ENCODE measurements at places on chromosomes 5 and 9. TPM values are rescaled to one million over a fixed set of nuclear protein-coding genes. Genes with fewer than 3 reads are reported as not detected.

Gene DIPK1B
- 6.6 TPM for total RNA-seq

Gene ALDH1A1
- total RNA-seq = not detected

GRCh38 chr5:129973716-129974426 is 69.6 kb downstream of the CHSY3 start:
- no peak for DNase-seq

- no peak for DNase-seq
These were observed 334.9 kb upstream of the DAB2 start for GRCh38 chr5:39759701-39760100.

Gene NR5A1
- total RNA-seq = not detected

DNA sequence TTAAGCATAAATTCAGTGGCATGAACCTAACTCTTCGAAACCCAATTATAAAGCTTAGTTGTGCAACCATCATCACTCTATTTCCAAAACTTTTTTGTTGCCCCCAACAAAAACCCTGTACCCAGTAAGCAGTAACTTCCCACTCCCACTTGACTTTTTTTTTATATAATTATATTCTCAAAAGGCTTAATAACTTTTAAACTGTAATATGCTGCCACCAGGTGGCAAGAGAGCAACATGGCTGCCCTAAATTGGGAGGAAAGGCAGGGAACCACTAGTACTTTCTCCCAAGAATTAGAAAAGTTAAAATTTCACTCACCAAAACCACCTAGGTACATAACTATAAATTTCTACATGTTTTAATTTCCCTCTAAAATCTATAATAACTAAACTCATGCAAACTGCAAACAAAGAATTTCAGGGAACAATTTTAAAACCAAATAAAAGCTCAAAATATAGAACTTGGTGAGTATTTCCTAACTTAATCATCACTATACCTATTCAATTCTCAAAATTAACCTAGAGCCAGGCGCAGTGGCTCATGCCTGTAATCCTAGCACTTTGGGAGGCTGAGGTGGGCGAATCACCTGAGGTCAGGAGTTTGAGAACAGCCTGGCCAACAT is 50.2 kb upstream of the RNF38 start:
- peak; percentile 40 for DNase-seq

Gene INSL4
- not detected for total RNA-seq

DNA sequence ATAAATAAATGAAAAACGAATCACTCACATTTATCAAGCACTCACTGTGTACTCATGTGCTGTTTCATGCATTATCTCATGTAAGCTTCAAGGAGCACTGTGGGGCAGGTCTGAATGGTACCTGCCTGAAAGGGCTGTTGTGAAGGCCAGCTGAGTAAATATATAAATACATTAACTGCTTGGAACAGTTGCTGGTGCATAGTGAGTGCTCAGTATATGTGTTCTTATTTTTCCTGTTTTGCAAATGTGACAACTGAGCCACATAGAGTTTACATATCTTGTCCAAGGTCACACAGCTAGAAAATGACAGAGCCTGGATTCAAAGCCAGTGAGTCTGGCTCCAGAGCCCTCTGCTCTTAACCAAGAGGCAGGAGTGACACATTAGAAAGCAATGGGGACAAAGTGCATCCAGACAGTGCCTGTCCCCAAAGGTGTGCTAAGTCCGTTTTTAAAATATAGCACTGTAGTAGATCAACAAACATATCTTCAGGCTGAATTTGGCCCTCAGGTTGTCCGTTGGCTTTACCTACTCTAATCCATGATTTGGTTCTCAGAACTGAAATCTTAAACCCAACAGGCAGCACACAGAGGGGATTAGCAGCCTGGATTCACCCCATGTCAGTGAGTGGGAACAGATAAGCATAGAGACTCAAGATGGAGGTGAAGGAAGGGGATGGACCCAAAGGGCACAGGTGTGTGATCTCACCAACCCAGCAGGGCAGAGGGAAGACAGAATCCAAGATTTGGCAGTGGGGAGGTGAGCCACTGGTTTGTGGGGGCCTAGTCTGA is 70.8 kb downstream of the WWC1 start:
- no peak for DNase-seq

Gene TEK
- total RNA-seq = 9.3 TPM

DNA sequence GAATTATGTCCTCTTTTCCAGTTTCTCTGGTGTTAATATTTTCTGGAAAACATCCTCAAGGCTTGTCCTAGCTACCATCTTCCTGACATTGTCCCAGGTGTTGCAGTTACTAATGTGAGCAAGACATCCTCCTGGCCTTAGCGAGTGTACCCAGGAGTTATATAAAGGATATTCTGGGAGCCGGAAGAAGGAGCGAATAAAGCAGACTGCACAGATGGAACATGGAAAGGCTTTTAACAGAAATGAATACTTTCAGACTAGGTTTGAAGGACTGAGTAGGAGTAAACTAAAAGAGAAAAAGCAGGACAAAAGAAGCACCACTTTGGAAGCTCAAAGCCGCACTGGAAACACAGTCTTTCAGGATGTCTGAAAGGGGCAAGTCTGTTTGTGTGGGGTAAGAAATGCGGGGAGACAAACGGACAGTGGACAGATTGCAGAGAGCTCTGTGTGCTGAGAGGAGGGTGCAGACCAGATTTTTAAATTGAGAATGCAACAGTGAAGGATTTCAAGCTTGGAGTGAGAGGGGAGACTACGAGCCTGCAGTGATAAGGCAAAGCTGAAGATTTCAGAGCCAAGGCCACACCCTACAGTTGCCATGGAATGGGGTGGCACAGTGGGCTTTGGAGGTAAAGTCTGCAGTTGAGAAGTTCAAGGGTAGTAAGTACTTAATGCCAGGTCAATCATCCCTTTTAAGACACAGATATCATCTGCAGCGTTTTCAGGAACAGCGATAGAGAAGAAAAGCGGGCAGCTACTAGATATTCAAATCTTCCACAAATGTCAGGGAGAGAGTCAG is 94.1 kb upstream of the TAF11L2 start:
- DNase-seq = no peak

DNA sequence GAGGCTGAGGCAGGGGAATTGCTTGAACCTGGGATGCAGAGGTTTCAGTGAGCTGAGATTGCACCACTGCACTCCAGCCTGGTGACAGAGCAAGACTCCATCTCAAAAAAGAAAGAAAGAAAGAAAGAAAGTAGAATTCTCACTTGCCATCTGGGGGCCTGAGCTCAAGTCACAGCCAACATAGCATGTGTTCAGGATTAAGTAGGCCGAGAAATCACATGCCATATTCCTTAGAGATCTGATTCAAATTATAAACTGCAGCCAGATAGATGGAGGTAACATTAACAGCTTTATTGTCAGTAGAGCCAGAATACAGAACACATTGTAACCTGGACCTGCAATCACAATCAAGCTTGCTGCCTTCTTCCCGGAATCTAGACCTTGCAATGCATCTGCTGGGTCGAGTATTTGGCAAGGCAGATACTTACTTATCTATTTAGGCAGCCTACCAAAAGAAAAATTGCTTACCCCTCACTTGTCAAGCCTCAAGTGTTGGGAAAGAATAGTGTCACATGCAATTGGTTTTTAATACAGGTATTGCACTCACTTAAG is 173.7 kb downstream of the CPLANE1 start:
- no peak for DNase-seq

Gene INSL6
- not detected for total RNA-seq

DNA sequence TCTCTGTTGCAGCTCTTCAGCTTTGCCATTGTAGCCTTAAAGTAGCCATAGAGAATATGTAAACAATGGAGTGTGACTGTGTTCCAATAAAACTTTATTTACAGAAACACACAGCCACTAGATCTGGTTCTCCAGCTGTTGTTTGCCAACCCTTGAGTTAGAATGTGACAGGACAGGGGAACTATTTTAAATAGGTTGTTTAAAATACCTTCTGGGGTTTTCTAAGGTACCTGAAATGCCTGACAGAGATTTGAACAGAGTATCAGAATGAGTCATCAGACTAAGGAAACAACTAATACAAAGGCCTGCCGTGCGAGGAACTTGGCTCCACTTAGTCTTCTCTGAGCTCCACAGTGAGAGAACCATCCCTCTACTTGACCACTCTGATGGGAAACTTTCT is 85.4 kb downstream of the HSD17B4 start:
- DNase-seq = peak; percentile 44

GRCh38 chr9:5612185-5612530 is 16.7 kb upstream of the RIC1 start:
- DNase-seq = no peak

Gene CTSV
- total RNA-seq = 13.6 TPM

Gene PCDHGA2
- 0.15 TPM for total RNA-seq

Gene SOX30
- total RNA-seq = 0.11 TPM

Gene SLC27A6
- total RNA-seq = 1.1 TPM

DNA sequence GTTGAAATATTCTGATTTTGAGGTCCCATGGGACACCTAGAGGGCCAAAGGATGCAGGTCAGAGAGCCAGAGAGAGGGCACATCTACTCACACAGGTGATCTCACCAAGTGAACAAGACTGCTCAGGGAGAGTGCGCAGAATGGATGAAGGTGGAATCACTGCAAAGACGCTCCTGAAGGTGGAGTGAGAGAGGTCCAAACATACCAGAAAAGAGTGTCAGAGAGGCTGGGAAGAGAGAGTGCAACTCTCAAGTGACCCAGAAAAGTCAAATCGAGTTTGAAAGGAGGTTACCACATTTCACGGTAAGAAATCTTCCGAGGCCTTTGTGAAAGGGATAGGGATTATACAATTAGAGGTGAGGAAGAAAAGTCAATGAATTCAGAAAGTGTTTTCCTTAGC is 173.4 kb downstream of the EPB41L4A start:
- no peak for DNase-seq

Gene PPP2R2B
- total RNA-seq = 5.0 TPM

DNA sequence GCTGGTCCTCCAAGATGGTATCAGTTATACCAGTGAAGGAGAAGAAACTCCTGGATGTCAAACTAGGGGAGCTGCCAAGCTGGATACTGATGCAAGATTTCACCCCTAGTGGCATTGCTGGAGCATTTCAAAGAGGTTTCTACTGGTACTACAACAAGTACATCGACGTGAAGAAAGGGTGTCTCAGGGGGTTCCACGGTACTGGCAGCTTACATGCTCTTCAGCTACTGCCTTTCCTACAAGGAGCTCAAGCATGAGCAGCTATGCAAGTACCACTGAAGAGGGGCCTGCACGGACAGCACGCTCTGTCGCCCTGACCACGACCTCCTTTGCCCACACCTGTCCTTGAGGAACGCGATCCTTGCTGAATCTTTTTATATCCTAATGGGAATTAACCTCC is 19.5 kb downstream of the ACTL7B start:
- no peak for DNase-seq

DNA sequence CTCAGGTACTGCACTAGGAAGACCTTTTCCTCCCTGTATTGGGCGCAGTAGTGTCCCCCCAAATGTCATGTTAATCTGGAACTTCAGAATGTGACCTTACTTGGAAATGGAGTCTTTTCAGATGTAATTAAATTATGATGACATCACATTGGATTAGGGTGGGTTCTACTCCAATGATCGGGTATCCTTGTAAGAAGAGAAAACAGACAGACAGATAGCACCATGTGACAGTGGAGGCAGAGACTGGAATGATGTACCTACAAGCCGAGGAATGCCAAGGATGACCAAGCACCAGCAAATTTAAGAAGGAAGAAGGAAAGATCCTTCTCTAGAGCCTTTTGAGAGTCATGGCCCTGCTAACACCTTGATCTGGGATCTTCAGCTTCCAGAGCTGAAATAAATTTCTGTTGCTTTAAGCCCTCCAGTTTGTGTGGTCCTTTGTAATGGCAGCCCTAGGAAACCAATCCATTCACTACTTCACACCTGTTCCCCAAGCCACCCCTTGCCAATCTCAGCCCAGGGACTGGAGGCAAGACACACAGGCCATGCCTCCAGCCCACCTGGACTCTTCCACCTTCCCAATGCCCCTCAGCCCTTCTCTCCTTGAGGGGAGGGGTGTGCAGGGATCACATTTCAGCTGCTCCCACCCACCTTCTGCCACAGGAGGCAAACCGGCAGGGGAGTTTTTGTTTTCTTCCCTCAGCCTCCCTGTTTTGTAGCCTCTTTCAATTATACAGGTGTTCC is 1.6 kb downstream of the CCNJL start:
- DNase-seq = no peak

Gene SLC34A3
- not detected for total RNA-seq

DNA sequence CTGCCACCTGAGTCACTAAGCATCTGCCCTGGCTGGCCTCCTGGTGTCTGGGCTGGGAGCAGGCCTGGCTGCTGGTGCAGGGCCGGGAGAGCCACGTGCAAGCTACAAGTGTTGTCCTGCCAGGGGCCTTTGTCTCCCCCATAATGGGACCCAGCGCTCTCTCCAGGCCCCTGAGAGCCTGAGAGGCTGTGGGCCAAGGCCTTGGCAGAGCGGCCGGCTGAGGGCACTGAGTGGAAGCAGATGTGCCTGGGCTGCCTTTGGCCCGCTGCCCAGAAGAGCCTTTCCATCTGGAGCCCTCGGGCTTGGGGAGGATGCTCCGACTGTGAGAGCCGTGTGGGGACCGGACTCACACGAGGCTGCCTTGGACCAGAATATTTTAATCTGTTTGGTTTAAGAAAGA is 185.5 kb downstream of the RGS3 start:
- peak; percentile 72 for DNase-seq

DNA sequence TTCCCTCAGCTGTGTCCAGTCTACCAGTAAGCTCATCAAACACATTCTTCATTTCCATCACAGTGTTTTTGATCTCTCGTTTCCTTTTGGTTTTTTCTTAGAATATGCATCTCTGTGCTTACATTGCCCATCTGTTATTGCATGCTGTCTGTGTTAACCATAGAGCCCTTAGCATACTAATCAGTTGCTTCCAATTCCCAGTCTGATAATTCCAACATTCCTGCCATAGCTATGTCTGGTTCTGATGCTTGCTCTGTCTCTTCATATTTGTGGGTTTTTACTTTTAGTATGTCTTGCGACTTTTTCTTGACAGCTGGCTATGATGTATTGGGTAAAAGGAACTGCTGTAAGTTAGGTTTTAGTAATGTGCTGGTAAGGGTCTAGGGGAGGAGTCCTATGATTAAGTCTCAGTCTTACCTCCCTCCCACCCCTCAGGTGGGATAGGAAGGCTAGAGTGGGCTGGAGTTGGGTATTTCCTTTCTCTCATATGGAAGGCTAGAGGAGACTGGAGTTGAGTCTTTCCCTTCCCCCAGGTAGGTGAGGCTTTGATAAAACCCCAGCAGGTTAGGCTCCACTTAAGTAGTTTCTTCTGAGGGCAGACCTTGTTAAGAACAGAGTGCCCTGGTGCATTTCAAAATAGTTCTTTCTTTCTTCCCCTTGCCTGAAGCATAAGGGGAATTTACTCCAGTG is 99.1 kb upstream of the RASGRF2 start:
- DNase-seq = no peak

DNA sequence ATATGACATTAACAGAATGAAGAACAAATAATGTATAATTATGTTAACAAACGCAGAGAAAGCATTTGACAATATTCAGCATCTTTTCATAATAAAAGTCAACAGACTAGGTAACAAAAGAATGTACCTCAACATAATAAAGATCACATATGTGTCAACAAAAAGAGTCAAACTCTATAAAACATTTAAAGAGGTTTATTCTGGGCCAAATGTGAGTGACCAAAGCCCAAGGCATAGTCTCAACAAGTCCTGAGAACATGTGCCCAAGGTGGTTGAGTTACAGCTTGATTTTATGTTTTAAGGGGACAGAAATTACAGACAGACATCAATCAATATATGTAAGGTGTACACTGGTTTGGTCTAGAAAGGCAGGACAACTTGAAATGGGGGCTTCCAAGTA is 19.4 kb downstream of the BTNL8 start:
- DNase-seq = no peak

Gene PCA3
- total RNA-seq = not detected

Gene PCDHGB5
- total RNA-seq = 0.09 TPM

Data from Daoy (cell line).